ENCODE measurements at places on chromosomes 5 and 9.

- DNase-seq: no peak
Measured at GRCh38 chr5:125679522-125679921, 743.7 kb upstream of the GRAMD2B start.

DNA sequence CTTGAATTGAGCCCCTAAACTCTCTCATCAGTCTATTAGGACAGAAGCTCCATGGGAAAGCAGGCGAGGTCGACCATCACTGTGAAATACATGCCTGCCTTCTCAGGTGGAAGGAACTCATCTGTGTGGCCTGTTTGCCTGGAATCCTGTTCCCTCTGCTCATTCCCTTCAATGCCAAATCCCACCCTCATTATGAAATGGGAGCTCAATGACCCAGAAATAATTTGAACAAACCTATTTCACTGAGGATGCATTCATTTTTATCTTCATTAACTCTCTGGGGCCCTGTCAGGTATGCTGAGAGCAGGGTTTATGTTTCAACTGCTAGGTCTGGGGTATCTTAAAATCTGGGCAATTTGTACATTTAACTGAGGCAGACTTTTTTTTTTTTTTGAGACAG, 142.2 kb downstream of the MED27 start:
- DNase-seq: no peak

DNA sequence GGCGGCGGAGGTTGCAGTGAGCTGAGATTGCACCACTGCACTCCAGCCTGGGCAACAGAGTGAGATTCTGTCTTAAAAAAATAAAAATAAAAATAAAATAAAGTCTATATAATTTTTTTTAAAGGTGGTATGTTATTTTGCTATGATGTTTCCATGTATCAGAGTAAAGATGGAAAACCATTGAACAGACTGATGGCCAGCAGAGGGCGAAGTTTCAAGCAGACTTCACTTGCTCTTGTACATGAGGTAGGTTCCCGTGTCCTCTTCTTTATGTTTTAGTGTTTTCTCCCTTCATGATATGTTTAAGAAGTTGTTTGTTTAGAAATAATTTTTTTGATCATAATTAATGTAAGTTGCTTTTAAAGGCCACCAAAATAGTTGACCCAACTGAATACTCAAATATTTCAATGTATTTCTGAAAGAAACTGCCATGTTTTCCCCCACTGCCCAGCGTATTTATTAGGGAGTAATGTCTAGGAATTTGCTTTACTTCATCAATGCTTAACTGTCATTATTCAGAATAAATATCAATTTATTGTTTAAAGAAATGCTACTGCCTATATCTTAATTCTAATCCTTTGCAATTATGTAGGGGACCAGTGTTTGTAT, 146.4 kb downstream of the HACD4 start:
- DNase-seq: peak; percentile 50

DNA sequence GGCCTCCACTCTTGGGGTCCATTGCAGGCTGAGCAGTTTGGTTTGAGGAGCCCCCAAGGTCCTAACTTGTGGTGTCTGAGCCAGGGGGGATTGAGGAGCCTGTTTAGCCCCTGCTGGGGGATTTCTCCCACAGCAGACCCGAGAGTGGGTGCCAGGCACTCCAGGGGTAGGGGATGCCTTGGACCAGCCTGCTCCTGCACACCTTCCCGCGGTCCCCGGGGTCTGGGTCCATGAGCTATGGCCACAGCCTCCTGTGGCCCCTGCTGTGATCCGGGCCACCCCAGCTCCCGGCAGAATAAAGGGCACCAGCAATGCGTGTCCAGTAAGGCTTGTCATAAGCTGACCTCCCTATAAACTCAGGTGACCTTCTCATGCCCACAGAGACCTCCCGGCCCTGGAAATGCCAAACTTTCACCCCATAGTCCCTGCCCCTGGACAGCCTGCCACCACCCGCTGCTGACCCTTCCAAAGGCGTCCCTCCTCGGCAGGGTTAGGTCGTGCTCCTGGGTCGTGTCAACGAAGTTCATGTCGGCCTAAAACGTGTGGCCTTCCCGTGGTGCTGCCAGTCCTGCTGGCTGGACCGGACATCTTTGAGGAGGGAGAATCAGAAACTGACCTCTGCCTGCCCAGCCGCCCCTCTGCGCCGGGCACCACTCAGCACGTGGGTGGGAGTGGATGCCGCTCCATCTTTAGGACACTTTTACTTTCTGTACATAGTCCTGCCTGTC, 137.6 kb downstream of the MRPL36 start:
- DNase-seq: no peak

- no peak for DNase-seq
Measured at GRCh38 chr5:97075649-97076048, 66.8 kb downstream of the LIX1 start.

DNA sequence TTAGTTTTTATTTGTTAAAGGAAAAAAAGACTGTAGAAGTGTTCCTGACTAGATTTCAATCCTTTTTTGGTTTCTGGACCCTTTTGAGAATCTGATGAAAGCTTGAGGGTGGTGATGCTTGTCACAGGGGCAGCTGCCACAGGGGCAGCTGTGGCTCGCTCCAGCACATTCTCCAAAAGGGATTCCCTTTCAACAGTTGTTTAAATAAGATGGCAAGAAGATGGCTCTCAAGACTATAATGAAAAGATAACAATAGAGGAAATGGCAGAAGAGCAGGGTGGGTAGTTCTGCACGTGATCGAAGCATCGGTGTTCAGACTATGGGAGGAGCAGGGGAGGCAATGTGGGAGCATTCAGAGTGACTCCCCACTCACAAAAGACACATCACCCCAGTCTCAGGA, 46.5 kb upstream of the TNFAIP8 start:
- peak; percentile 79 for DNase-seq

DNA sequence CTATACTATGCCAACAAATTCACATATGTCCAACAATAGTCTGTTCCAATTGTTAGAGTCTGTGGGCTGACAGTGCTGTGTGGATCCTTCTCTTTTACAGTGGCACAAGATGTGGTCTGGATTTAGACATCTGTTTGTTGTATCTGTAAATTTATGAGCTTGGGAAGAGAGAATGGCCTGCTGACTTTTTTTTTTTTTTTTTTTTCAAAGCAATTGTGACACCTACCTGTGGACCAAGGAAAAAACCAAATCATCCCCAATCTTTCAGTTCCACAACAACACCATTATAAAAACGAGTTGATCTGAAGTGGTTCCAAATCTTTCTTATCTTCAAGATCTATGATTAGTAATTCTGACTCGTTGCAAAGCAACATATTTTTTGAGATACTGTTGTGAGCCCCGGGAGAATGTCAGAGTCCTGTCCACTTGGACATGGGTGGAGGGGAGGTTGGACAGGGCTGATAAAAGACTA, 4.9 kb downstream of the IRX2 start:
- no peak for DNase-seq

DNA sequence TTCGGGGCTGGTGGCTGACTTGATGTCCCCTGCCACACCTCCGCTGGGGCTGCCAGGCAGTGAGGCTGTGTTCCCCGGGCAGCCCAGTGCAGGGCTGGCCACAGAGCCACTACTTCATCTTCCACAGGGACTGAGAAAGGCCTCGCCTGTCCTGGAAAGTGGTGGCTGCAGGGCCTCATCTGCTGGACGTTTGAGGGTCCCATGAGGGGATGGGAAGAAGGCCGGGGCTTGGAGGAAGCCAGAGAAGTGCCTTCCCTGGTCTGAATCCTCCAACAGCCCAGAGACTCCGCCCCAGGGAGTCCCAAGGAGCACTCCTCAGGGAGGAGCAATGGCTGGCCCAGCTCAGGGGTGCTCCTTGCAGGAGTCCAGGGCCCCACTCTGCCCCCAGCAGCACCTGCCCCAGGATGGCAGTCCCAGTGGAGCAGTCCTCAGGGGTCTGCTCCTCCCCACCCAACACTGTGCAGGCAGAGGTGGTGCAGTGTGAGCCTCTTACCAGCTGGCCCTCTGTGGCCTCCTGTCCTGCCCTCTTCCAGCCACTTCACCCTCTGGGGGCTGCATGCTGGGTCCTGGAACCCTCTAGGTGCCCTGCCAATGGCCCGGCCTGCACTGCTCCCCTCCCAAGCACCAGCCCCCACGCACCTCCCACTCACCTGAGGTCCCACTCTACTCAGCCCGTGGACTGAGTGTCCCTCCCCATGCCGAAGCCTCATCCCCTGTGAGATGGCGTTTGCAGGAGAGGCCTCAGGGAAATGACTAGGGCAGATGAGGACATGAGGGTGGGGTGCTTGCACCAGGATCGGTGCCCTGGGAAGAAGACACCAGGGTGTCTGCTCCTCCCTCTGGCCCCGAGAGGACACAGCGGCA, 47.3 kb upstream of the COL5A1 start:
- no peak for DNase-seq

- no peak for DNase-seq
Measured at GRCh38 chr9:93300585-93301081, 116.7 kb downstream of the WNK2 start.

DNA sequence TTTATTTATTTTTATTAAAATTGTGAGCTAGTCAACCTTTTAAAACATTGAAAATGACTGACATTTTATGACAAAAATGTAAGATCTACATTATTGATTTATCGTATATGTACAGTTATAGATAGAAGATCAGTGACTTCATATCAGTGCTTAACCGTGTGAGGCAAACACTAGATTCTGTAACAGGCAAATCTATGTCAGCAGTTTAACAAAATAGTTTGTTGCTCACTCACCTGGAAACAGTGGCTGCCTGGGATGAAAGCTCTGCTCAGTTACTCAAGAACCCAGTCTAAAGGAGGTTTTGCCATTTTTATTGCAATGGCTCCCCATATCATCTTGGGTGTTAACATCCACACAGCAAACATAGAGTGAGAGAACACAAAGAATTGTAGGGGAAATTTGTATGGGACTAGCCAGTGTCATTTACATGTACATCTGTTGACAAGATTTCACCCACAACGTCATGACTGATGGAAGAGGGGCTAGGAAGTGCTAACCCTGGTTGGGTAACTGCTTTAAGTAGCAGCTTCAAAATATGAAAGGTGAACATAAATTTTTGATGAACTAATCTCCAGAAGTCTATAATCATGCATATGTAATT, 49.0 kb downstream of the SGCD start:
- DNase-seq: no peak

All from OCI-LY7 (cell line).